ENCODE measurements at places on chromosomes 5 and 9.

GRCh38 chr9:100397529-100398266 lies 29.2 kb upstream of the MSANTD3 start:
- no peak for DNase-seq

GRCh38 chr9:83219154-83219923 lies 156.4 kb upstream of the RASEF start:
- DNase-seq: peak; percentile 40

DNA sequence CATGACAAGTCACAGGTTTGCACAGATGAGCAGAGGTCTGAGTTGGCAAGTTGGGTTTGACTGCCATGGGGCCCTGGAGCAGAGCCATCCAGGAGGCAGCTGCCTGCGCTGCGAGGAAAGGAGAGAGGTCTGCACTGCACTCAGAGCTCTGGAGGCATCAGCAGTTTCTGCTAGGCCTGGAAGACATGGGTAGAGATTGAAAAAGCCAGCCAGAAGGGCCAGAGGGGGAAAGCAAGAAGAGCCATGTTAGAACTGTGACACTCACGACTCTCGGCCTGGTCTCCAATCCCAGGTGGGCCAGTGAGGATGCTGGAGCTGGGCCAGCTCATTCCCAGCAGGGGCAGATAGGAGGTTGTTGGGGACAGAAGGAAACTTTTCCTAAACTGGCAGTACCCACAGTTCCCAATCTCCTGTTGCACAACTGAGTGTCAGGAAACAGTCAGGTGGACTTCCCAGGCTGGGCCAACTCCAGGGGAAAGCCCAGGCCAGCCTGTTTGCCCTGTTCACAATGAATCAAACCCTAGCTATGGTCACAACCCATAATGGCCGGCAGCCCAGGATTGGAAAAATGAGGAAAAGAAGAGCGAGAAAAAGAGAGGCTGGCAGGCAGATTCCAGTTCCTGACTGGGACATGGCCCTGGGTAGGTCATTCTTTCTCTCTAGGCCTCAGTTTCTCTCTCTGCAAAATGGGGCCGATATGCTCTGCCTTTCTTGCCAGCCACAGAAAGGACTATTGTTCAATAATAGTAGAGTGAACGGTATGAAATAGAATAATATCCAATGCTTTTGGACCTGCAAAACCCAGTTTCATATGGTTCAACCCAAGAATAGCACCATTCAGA lies 7.8 kb upstream of the ORM1 start:
- no peak for DNase-seq

DNA sequence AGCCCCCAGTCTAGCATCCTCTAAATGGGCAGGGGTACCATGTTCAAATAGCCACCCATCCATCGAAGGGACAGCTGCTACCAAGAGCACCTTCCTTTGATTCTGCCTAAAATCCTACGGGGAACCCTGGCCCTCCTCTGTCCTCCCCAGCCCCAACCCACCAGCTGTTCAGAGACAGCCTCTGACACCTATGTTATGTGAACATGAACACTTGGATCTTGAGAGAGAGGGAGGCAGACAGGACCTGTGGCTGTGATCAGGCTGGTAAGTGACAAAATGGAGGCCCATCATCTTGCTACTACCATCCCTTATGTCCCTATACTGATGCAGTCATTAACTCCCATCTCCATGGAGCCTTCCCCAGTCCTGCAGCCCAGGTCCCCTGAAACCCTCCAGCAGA lies 8.2 kb downstream of the SLC23A1 start:
- no peak for DNase-seq

DNA sequence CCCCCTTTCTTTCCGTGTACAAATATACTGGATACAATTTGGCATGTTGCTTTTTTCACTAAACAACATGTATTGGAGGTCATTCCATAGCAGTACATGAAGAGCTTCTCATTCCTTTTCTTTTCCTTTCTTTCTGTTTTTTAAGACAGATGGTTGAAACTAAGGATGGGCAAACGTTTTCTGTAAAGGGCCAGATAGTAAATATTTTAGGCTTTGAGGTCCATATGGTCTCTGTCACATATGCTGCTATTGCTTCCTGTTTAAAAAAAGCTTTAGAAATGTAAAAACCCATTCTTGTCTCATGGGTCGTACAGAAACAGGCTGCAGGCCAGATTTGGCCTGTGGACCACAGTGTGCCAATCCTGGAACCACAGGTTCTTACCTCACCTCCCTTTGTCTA lies 160.1 kb downstream of the ACER2 start:
- DNase-seq: no peak
